ENCODE measurements at places on chromosomes 1 and 21.

- DNase-seq: no peak
These were observed 590.4 kb upstream of the PLXNA2 start for GRCh38 chr1:208834381-208835096.

DNA sequence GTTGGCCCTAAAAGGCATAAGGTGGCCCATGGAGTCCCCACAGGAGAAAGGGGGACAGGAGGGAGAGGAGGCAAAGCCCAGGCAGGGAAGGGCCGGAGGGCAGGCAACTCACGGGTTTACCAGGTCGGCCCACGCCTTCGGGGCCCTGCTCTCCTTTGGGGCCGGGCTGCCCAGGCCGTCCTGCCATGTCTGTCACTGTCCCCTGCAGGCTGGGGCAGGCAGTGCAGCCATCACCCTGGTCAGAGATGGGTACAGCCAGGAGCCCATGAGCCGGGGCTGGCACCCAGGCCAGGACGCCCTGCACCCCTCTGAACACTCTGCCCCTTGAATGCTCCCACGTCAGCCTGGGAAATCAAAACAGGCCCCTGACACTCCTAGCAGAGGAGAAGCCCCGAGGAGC is 19.8 kb downstream of the COL16A1 start:
- no peak for DNase-seq

DNA sequence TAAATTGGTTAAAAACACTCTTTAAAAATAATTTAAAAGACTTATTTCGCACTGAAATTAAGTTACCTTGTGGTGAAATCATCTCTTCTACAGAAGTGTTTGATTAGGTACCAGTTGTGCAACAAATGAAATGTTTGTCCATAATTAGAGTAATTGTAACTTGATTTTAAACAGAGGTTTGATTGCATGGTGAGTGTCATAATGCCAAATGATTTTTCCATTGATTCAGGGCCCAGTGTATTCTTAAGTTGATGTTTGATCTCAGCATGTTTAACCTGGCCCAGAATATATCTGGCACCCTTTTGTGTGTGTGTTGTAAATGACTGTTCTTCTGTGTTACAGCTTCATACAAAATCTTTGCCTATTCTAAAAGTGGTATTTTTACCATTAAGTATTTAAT is 28.5 kb downstream of the LRRC8B start:
- DNase-seq: no peak

DNA sequence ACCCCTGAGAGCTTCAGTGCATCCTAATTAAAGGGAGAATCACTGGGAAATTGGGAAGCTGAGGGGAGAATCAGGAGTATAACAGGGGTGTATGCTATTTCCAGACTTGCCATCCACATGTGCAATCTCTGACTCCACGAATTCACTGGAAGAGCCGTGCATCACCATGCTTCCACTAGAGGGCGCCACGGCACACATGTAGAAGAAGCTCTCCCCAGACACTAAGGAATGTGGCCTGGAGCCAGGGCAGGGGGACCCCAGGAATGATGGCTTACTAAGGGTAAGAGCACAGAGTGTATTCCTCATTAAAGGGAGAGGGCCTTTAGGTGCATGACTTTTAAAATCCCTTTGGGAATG is 81.5 kb downstream of the ABCA4 start:
- peak; percentile 75 for DNase-seq

GRCh38 chr1:197367627-197368026 is 99.6 kb downstream of the CRB1 start:
- DNase-seq: peak; percentile 20

DNA sequence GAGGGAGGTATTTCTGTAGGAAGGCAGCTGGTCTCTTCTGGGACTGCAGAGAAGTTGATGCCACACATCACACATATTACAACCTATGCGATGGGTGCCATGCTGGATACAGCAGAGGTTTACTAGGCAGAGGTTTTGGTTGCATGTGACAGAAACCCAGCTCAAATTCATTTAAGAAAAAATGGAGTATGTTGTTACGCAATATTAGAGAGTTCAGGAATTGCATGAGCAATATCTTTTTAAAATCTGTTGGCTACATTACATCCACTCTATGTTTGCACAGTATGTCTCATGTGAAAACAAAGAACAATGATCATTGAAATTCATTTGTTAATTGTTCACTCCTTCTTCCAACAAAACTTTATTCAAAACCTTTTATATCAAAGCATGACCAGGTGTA is 425.2 kb downstream of the RWDD3 start:
- DNase-seq: no peak

GRCh38 chr1:230627767-230628166 is 14.5 kb upstream of the COG2 start:
- no peak for DNase-seq

GRCh38 chr1:22629886-22630285 is 6.5 kb upstream of the C1QA start:
- no peak for DNase-seq

GRCh38 chr1:81305997-81306452 is 494.7 kb upstream of the ADGRL2 start:
- peak; percentile 53 for DNase-seq

- DNase-seq: no peak
These were observed 51.8 kb upstream of the COL18A1 start for GRCh38 chr21:45353200-45353599.

GRCh38 chr1:9687874-9688582 is 36.5 kb downstream of the PIK3CD start:
- DNase-seq: no peak

GRCh38 chr1:236209713-236210112 is 67.4 kb downstream of the GPR137B start:
- DNase-seq: no peak

GRCh38 chr1:11615090-11615489 is 39.1 kb downstream of the FBXO2 start:
- no peak for DNase-seq

DNA sequence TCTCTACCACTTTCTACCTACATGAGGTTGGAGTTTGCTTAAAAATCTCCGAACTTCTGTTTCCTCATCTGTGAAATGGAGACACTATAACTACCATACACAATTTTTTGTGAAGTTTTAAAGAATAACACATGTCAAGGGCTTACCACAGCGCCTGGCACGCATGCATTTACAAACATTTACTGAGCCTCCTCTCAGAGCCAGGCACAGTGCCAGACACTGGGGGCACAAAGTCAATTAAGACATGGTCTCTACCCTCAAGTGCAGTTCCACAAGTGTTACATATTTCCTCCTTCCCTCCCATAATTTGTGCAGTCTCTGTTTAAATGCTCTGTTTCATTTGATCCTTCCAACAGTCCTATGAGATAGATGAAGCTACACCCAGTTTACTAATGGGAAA is 356.4 kb upstream of the ESRRG start:
- DNase-seq: peak; percentile 14

DNA sequence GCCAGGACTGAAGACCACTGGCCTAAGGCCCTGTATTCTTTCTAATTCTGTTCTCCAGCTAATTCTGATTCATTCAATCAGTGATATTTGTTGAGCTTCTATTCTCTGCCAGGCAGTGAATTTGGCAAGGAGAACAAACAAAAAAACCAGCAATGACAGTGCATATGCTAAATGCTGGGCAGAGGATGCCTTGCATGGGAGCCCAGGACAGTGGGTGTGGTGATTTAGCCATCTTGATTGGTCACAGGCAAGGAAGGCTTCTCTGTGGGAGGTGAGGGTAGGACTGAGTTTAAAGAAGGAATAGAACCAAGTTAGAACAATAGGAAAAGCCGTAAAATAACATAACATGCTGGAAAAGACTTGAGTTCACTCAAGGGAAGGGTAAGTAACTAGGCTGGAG is 9.2 kb upstream of the CPT2 start:
- DNase-seq: no peak

DNA sequence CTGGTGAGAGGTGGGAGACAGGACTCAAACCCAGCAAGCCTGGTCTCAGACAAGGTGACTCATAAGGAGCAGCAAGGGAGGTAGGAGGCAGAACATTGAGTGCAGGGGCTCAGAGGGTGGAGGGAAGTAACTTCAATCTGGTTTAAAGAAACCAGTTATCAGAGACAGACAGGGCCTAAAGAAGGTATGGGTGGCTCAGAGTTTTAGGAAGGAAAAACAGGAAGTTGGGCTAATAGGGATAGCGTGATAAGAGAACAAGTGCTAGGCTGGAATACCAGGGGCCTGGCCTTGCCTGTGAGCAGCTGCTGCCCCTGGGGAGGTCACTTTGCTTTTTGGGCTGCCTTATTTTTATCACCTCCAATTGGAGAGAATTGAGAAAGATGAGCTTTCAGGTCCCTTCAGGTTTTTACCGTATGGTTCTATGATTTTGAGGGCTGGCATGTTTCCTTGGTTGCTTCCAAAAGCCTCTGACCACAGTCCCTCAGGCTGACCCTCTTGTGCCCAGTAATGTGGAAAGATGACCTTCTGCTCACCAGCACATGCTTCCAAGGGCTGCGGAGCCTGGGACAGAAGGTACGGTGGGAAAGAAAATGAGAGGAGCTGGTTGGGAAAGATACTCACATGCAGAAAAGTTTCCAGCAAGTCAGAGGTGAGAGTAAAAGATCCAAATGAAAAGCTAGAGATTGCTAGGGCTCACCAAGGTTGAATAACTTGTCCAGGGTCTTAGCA is 77.0 kb downstream of the DDR2 start:
- DNase-seq: no peak

GRCh38 chr1:159964144-159964543 is 10.1 kb upstream of the SLAMF9 start:
- DNase-seq: no peak

DNA sequence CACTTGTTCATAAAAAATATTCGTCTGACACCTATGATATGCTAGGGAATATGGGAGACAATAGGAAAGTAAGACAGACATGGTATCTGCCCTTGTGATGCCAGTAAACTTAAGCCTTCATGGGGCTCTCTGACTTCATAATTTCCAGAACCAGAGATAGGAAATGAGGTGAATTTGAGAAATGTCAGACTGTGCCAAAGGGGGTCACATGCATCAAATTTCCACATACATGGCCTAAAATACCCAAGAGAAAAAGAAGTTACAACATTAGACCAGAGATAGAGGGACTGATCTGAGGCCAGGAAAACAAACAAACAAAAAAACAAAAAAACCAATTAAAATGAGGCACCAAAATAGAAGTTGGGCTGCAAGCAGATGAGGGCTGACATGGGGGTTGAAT is 75.7 kb downstream of the DISC1 start:
- no peak for DNase-seq

DNA sequence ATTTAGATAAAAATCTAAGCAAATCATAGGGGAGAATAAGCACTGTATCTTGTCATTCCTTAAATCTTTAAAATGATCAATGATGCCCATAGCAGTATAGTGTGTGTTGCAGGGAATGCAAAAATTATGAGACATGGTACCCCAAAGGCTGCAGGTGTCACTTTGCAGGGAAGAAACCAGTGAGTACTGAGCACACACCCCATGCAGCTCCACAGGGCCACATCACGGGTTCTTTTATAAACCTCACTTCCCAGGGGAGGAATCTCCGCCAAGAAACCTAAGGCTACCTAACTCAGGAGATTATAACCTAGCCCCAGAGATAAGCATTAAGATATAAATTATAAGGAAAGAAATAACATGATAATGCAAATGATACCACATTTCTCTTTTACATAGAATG is 115.6 kb downstream of the APP start:
- DNase-seq: no peak

GRCh38 chr1:211037095-211037494 is 96.9 kb downstream of the KCNH1 start:
- no peak for DNase-seq

GRCh38 chr1:147736883-147737282 is 23.5 kb downstream of the GJA5 start:
- DNase-seq: no peak

DNA sequence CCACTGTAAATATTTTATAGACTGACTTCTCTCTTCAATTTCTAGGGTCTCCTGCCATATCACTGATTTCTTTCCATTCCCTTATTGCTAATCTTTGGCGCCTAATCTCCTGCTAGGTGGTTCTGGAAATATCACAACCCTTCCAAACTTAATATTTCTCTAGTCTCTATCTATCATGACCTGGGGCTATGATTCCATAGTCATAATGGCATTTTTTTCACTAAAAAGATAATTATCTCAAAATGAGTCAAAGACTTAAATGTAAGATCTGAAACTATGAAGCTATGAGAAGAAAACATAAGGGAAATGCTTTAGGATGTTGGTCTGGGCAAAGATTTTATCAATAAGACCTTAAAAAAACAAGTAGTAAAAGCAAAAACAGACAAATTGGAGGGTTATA is 74.2 kb downstream of the LEPR start:
- DNase-seq: no peak

DNA sequence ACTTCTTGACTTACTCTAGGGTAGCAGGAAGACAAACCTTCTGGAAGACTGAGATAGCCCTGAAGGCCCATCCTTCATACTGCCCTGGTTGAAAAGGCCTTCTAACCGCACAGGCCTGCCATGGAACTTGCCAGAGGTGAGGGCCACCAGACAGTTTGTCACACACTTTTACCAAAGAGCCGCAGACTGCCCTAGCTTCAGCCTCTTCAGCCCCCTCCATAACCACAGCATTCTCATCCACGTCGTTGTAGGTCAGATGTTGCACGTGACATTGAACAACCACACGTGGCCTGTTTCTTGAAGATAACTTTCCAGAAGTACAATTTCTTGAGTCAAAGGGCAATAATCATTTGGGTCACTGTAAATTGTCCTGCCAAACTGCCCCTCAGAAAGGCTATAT is 18.9 kb downstream of the ZNF362 start:
- DNase-seq: no peak

- DNase-seq: no peak
These were observed 273.9 kb upstream of the DEPDC1 start for GRCh38 chr1:68770817-68771216.

- DNase-seq: no peak
These were observed 109.8 kb downstream of the TOMM20 start for GRCh38 chr1:235018720-235019444.

- no peak for DNase-seq
These were observed 14.8 kb downstream of the MMEL1 start for GRCh38 chr1:2617971-2618470.

DNA sequence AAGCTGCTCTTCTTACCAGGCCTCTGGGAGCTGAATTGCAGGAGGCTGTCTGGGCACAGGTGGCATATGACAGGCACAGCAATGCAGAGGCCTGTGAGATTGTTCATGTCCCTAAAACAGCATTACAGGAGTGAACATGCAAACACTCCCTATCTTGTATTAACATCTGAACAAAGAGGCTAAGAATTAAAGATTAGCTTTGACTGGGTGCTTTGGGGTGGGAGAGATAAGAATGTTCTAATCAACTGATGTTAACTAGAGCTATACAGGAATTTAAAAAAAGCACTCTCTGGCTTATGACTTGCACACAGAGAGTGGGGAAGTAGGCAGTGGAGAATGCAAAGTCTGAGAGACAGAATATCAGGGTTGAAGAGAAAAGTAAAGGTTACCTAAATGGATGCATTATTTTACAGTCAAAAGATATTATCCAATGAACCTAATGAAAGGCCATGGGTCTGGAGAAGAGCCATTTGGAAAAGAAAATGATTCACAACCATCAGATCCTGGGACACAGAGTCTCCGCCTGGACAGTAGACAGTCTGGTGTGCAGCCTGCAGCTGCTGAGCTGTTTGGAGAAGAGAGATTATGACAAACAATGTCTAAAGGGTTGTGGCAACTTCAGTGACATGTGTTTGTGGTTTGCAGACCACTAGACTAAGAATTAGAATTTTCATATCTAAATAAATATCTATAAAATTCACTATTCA is 20.2 kb downstream of the DPT start:
- DNase-seq: no peak

- no peak for DNase-seq
These were observed 40.9 kb upstream of the BCL9 start for GRCh38 chr1:147500309-147500839.

- DNase-seq: no peak
These were observed 2.6 kb upstream of the DVL1 start for GRCh38 chr1:1351511-1352427.

All from NCI-H446 (cell line).